ENCODE measurements at places on chromosomes 3 and 15.

DNA sequence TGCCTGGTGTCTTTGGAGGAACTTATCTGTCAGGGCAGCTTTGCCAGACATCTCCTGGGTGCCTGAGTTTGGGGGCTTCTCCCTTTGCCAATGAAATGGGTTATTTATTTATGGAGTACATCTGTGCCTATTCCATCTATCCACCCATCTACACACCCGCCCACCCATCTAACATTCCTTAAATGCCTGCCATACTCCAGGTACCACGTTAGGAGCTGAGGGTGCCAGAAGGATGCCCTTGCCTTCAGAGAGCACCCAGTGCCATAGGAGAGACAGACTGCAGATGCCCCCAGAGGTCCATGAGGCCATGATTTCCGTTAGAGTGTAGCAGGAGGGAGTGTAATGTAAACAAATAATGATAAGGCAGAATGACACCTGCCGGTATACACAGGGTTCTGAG, 21.8 kb upstream of the KIF23 start:
- no peak for DNase-seq

- DNase-seq, result no peak
Observed at GRCh38 chr3:116067326-116067725, 378.0 kb downstream of the LSAMP start.

DNA sequence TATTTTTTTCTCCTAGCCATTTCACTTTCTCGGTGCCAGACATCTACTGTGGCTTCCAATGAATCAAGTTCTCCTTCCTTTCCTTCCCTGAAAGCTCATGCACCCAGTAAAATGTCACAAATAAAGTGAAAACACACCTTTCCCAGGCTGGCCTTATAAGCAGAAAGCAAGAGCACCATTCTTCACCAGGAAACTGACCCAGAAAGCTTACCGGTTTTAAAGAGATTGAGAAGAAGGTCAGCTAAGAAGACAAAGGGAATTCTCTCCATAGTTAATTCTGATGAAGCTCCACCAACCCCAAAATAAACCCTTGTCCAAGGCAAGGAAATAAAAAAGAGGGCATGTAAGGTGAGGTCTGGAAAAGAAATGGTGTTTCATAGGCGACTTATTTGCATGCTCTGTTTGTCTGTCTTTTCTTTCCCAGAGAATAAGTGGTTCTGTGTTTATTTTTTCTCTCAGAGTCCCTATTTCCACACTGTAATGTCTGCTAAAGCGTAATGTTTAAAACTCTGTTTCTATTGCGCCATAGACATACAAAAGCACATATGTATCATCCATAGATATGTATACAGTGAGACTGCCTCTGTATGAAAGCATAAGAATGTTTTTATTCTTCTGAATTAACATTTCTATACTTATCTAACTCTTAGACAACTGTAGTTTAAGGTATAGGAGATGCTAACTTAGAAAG, 2.8 kb downstream of the LSAMP start:
- no peak for DNase-seq

- peak; percentile 49 for DNase-seq
Observed at GRCh38 chr3:21752749-21753347, 1.8 kb upstream of the ZNF385D start.

DNA sequence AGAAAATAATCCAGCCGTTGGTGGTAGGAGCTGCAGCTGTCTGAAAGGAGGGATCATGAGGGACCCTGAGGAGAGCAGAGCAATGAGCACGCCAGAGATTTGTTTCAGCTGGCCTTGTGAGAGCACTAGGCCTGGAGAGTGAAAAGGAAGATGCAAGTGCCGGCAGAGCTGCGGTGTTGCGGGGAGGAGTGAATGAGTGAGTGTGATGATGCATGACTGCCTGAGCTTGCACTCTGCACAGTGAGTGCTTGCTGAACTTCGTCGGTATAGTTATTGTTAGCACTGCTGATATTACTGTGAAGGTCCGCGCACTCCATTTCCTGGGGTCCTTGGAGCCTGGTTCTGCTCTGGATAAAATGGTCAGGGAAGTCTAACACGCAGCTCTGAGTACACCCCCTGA, 23.2 kb downstream of the EIF1B start:
- DNase-seq, result no peak

- DNase-seq, result peak; percentile 29
Observed at GRCh38 chr15:66294157-66294931, 976 bp downstream of the DIS3L start.

Data from iPS-NIHi11 (cell line).